ENCODE measurements at places on chromosomes 4 and X.

DNA sequence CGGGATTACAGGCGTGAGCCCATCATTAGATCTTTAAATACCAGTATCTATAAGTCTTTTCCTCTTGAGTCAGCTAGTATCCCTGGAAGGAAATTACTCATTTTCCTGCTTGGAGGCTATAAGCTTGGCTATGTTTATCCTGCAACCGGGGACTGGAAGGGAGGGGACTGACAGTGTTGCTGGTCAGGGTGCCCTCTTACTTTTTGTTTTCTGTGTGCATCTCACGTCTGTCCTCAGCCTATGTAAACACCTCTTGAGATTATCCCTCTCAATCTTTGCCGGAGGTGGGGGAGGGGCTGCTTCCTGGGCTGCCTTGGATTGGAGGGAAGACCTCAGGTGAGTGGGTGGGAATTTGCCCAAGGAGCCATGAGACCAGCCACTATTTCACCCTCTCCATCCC lies 37.0 kb downstream of the HTT start:
- no peak for DNase-seq

DNA sequence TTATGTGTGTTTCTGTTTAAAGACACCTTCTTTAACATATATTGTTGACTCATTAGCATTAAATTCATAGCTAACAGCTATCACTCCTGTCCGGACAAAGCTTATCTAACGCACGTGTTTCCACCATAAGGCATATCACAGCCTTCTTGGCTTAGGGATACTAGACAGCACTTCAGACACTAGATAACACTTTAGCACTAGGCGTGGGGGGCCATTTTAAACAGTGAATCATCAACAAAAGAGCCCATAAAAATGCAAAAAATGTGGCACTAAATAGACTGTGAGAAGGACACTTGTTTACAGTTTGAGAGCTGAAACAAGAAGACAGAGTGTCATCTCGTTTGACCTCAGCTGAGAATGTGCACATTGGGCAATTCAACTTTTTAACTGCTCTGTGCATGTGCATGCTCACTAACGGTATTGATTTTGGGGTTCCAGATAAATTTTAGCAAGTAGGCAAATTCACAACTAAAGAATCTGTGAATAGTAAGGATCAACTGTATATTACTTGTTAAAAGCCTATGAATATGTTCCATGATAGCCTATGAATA lies 58.9 kb upstream of the RAI2 start:
- no peak for DNase-seq

GRCh38 chr4:153794006-153794405 lies 5.1 kb upstream of the SFRP2 start:
- DNase-seq = no peak

GRCh38 chr4:123986268-123986798 lies 589.7 kb downstream of the SPRY1 start:
- DNase-seq = no peak

DNA sequence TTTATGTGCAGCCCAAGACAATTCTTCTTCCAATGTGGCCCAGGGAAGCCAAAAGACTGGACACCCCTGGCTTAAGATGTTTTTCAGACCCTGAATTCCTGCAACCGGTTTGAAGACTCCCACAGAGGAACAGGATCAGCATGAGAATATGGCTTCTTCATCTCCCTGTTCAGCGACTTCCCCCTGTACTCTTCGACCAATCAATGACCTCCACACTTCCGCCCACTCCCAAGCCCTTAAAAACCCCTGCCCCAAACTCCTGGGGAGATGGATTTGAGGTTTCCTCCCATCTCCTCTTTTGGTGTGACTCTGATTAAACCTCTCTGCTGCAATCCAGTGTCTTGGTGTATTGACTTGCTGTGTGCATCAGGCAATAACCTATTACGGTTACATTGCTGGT lies 344.4 kb downstream of the NR3C2 start:
- DNase-seq = no peak

- DNase-seq = no peak
These were observed 224.0 kb upstream of the HHIP start for GRCh38 chr4:144421839-144422565.

- no peak for DNase-seq
These were observed 71.4 kb upstream of the STIM2 start for GRCh38 chr4:26789208-26789607.

DNA sequence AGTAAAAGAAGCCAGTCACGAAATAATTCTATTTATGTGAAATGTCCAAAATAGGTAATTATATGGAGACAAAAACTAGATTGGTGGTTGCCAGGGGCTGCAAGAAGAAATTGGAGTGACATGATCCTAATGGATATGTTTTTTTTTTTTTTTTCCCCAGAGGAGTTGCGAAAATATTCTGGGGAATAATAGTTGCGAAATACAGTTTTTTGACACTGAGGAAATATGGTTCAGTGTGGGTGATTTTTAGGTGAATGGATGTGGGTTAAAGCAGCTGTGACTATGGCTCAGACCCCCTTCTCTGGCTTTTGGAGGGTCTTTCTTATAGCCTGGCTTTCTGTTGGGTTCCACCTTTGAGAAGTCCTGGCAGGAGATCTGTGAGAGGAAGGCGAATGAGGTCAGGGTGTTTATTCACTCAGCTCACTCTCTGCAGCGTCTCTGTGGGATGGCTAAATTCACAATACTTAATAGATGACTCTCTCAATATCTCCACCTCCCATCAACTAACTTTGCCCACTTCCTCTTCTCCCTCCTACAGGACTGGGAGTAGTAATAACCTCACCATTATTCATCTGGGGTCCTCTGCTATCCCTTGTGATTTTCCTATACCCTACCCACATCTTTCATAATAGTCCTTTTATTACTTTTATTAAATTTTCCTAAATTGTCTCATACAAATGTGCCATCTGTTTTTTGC lies 15.3 kb upstream of the RAB9B start:
- DNase-seq = no peak

DNA sequence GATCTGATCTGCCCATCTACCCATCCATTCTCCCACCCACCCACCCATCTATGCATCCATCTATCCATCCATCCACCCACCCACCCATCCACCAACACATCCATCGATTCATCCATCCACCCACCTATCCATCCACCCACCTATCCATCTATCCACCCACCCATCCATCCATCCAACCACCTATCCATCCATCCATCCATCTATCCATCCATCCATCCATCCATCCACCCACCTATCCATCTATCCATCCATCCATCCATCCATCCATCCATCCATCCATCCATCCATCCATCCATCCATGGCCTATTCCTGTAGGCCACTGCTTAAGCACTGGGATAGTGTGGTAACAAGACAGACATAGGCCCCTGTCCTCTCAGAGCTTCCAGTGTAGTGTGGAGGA lies 69.8 kb downstream of the SORCS2 start:
- no peak for DNase-seq

- no peak for DNase-seq
These were observed 36.5 kb downstream of the EFNB1 start for GRCh38 chrX:68865300-68865699.

DNA sequence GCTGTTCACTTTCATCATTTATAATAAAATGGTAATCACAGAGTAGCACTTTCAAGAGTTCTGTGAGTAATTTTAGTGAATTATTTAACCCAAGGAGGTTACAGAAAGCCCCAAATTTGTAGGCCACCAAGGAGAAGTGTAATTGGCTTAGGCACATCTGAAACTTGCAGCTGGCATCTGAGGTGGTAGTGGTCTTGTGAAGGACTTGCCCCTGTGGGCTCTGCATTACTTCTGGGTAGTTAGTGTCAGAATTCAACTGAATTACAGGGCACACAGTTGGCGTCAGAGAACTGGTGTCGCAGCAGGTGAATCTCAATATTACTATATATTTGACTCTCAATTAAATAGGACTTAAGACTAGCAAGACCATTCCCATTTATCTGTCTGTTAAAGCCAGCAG lies 36.9 kb downstream of the GPR174 start:
- no peak for DNase-seq
